ENCODE measurements at places on chromosomes 2 and 18. TPM values are rescaled to one million over a fixed set of nuclear protein-coding genes. Genes with fewer than 3 reads are reported as not detected.

Gene SP140
- total RNA-seq: 1.1 TPM

Gene C2orf66
- not detected for total RNA-seq

Gene DYNC1I2
- total RNA-seq: 126 TPM

Gene TCF23
- not detected for total RNA-seq

Gene CTLA4
- total RNA-seq: 0.64 TPM
